ENCODE measurements at places on chromosomes 2 and 18.

- no peak for DNase-seq
These were observed 28.1 kb upstream of the ASPRV1 start for GRCh38 chr2:69989441-69990105.

GRCh38 chr2:234793212-234793785 is 158.5 kb upstream of the SH3BP4 start:
- no peak for DNase-seq

- DNase-seq = no peak
These were observed 44.3 kb downstream of the LMAN2L start for GRCh38 chr2:96695602-96696001.

- DNase-seq = no peak
These were observed 75.5 kb upstream of the ST8SIA3 start for GRCh38 chr18:57276829-57277228.

- no peak for DNase-seq
These were observed 50.0 kb downstream of the TGIF1 start for GRCh38 chr18:3500016-3500415.

GRCh38 chr2:158270536-158270935 is 168.9 kb downstream of the UPP2 start:
- DNase-seq = no peak

- no peak for DNase-seq
These were observed 40.5 kb upstream of the REL start for GRCh38 chr2:60840880-60841279.

DNA sequence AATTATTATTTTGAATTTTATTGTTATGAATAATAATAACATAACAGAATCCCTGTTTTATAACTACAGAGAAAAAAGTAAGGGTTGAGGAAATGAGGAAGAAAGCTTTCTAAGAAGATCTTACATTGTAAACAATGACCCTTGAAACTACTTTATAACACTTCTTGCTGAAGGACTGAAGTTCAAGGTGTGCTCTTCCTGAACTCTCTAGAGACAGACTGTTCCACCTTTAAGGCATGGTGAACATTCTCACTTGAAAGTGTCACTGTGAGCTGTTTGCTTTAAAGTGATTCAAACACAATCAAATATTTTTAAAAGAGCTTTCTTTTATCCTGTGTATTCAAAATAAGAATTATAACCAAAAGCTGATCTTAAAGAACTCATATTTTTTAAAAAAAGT is 131.5 kb downstream of the DNAH7 start:
- no peak for DNase-seq

- DNase-seq = peak; percentile 90
These were observed 14.2 kb upstream of the SFXN5 start for GRCh38 chr2:73085691-73086090.

DNA sequence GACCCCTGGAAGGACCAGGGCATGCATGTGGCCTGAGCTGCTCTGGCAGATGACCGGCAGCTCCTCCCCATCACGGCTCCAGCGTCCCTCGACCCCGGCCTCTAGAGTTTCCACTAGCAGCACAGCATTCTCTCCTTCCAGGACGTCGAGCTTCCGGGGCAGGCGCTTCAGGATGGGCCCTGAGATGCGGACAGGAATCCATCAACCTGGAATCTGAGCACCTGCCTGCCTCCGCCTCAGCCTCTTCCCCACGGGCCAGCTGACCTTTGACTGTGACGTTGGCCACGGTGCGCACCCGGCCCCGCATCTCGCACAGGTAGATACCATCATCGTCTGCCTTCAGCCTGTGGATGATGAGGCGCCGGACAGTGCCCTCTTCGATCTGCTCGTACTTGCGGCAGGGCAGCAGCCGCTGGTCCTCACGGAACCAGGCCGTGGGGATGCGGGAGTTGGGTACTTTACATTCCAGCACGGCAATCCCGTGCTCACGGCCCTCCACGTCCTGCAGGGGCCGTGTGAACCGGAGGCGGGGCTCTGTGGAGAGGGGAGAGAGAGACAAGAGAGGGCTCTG is 3.5 kb downstream of the OBSL1 start:
- DNase-seq = no peak

Measured in hematopoietic multipotent progenitor cell (in vitro differentiated cells).